Activated gamma-delta T cell treated with anti-CD3 and anti-CD28 coated beads, Interleukin-2, amount 50 U/mL, for 16 hours (primary cell): ENCODE measurements at places on chromosomes 1 and 21.

DNA sequence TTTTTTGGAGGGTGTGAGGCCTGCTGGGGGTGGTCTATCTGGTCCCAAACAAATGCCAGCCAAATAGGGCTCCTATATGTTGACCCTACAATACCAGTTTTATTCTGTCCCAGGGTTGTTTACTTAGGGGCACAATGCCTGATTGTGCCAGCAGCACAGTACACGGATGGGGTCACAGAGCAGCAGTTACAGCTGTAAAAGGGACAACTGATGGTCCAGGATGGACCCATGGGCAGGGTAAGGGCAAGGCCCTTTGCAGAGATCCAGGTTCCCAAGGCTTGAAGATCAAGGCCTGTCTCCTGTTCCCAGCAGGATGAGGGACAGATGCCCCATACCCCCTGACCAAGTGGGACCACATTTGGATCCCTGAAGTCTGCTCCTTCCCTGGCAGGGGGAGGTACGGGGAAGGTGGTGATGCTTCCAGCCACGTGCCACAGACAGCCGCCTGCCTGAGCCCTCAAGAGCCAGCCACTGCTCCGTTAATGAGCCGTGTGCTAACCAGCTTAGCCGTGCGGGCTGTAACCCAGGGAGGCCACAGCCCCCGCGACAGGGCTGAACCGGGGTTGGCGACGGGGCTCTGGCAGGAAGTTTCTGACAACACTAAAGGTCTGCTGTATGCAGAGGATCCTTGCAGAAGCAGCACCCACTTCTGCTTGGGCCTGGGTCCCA lies 18.2 kb downstream of the SLC6A9 start:
- DNase-seq, result no peak

- DNase-seq, result peak; percentile 2
Measured at GRCh38 chr1:87449348-87449963, 120.8 kb downstream of the LMO4 start.

GRCh38 chr1:203937678-203938330 lies 76.4 kb downstream of the SNRPE start:
- no peak for DNase-seq

GRCh38 chr21:26798856-26799751 lies 46.1 kb downstream of the ADAMTS1 start:
- no peak for DNase-seq

DNA sequence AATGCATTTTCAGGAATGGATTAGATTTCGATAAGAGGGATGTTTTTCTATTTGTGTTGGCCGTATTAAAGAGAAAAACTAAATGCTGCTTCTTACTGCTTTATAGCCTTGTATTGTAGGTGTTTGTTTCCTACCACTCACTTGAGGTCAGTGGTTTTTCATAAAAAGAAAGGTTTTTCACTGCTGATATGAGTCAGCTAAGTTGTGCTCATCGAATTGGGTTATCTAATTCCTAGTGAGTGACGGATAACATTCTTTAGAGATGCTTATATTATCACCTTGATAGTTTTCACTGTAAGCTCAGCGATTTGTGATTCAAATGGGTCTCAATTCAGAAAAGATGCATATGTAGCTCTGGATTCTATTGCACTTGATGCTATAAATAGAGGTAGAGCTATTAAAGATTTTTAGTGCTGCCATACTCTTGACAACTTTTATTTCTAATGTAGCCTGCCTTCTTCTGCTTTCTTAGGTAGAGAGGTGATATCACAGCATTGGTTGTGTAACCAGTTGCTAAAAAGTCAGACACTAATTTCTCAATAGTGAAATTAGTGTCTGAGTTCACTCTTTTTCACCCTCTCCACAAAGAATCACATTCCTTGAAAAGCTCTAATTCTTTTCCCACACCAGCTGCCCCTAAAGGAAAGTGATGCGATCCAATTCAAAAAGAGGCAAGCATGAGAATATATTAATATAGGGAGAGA lies 180.0 kb downstream of the RASAL2 start:
- no peak for DNase-seq

DNA sequence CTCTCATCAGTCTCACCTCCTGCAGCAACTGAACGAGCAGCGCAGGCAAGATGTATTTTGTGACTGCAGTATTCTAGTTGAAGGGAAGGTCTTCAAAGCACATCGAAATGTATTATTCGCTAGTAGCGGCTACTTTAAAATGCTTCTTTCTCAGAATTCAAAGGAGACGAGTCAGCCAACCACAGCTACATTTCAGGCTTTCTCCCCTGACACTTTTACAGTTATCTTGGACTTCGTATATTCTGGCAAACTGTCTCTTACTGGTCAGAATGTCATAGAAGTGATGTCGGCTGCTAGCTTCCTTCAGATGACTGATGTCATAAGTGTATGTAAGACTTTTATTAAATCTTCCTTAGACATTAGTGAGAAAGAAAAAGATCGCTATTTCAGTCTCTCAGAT lies 53.7 kb downstream of the ZBTB8A start:
- DNase-seq, result no peak

DNA sequence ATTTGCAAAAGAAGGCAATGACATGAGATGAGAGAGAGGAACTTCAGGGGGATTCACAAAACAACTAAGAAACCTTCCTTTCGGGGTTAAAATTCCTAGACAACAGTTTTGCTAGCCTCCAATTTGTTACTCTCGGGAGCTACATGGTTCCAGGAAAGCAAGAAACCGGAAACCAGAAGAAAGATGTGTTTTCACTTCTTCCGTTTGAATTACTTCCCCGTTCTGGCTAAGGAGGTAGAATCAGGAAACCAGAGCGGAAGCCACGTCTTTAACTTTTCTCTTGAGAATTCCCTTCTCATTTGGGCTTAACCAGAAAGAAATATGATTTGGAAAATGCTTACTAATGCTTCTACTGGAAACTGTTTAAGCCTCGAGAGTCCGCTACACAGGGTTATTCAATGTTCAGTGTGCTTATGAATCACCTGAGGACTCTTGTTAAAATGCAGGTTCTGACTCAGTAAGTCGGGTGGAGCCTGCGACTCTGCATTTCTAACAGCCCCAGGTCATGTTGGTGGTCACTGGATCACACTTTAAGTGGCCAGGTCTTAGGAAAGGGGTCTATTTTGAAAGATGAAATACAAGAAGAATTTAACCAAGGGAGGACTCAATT lies 43.5 kb upstream of the MCOLN3 start:
- no peak for DNase-seq

DNA sequence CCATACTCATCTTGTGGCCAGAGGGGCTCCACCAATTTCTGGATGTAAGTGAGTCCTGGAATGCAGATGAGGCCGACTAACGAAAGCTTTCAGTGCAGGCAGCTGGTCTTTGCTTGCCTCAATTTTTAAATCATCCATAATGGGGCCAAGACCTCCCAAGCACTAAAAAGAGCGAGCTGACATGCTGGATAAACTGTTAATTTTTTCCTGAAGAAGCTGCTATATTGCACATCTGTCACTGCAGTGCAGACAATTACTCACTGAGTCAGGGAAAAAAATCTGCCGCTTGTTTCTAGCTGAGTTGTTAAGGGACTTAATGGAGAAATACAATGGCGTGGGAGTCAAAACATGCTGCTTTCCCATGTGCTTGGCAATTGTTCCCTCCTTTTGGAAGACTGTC lies 205.5 kb downstream of the GPATCH2 start:
- no peak for DNase-seq

- DNase-seq, result no peak
Measured at GRCh38 chr1:1990222-1990621, 13.4 kb downstream of the CFAP74 start.

- DNase-seq, result no peak
Measured at GRCh38 chr1:8733484-8733883, 84.0 kb downstream of the RERE start.

DNA sequence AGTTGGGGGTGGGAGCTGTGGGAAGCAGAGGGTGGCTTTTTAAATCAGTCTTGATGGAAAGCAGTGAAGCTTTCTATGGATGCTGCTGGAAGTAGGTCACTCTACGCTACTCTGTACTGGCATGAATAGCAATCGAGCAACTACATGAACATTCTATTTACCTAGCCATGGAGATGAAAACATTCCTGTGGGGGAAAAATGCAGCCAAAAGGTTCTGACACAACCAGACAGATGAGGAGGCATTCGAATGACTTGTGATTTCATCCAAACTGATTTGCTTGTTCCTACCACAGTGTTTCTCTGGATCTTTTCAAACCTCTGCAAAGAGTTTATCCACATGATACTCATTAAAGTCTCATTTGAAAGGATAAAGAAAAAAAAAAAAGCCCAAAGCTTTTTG lies 95.0 kb downstream of the ASTN1 start:
- DNase-seq, result no peak

DNA sequence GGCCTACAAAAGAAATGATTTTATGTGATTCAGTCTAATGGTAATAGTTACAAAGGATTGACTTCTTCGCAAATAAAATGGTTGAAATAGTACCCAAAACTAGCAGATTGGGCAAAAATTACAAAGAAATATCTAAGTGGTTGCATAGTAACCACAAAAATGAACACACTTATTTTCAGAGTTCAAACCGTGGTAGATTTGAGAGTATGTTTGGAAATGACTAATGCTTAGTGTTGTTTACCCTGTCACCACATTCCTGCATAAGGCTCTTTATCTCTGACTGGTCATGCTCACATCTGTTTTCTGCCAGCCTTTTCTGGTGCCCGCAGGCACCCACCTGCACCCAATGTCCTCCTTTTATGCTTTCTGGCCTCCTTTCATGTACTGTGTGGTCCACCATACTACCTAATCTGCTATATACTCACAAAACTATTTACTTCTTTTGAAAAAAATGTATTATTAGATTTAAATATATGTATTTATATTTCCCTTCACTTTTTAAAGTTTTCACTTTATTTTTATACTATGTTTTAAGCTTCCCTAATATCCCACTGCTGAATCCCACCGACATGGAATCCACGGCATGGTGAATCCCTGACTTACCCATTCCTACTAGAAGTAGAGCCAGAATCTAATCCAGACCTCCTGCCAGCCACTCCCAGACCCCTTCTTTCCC lies 30.3 kb downstream of the PTPRC start:
- no peak for DNase-seq

GRCh38 chr1:58981392-58981791 lies 197.5 kb upstream of the JUN start:
- no peak for DNase-seq

- DNase-seq, result no peak
Measured at GRCh38 chr1:229874136-229874535, 192.9 kb upstream of the GALNT2 start.
